GM04504 (cell line): ENCODE measurements at places on chromosomes 12 and 14.

- peak; percentile 90 for DNase-seq
Observed at GRCh38 chr14:75277008-75277814, 1.4 kb upstream of the FOS start.

- no peak for DNase-seq
Observed at GRCh38 chr12:113131556-113131955, 4.0 kb downstream of the RASAL1 start.

DNA sequence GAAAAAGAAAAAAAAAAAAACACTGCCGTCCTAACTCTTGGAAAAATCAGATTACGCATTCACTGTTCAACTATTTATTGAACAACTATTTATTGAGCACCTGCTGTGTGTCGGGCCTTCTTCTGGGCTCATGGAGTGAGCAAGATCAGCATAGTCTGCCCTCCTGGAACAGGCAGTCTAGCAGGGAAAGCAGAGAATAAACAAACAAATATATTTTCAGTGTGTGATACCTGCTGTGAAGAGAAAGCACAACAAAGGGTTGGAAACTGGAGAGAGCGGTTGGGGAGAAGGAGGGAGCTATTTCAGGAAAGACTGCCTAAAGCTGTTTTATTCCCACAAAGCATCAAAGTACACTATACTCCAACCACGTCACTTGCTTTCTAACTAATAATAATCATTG lies 10.8 kb downstream of the PROX2 start:
- no peak for DNase-seq

DNA sequence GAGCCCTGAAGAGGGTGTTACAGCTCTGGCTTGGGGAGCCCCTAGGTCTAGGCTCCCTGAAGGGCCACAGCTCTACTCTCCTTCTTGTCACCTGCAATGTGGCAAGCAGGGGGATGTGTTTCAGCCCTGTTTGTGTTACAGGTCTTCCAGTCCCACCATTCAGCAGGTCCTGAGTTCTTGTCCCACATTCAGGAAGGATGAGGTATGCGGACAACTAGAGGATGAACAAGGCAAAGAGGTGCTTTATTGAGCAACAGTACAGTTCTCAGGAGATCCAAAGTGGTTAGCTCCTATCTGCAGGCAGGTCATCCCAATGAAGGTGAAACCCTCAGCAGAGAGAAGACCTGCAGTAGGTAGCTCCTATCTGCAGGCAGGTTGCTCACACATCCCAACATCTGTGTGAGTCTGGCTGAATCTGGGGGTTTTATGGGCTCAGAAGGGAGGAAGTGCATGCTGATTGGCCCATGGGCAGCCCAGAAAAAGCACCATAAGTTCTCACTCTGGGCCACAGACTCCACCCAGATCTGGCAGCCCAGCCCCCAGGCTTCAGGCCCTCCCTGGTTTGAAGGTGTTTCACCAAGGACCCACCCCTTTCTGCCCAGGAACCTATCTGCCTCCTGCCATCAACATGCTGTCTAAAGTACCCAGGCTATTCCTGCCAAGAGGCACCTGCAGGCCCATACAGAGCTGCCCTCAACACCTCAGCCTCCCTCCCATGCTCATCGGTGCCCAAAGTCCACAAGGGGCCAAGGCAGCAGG lies 98.9 kb downstream of the NUAK1 start:
- DNase-seq: no peak

GRCh38 chr12:25866586-25867378 lies 91.7 kb upstream of the RASSF8 start:
- DNase-seq: peak; percentile 26

- peak; percentile 69 for DNase-seq
Observed at GRCh38 chr12:67853204-67853603, 136.0 kb upstream of the IFNG-AS1 start.

GRCh38 chr12:3718100-3718499 lies 34.8 kb downstream of the CRACR2A start:
- no peak for DNase-seq

DNA sequence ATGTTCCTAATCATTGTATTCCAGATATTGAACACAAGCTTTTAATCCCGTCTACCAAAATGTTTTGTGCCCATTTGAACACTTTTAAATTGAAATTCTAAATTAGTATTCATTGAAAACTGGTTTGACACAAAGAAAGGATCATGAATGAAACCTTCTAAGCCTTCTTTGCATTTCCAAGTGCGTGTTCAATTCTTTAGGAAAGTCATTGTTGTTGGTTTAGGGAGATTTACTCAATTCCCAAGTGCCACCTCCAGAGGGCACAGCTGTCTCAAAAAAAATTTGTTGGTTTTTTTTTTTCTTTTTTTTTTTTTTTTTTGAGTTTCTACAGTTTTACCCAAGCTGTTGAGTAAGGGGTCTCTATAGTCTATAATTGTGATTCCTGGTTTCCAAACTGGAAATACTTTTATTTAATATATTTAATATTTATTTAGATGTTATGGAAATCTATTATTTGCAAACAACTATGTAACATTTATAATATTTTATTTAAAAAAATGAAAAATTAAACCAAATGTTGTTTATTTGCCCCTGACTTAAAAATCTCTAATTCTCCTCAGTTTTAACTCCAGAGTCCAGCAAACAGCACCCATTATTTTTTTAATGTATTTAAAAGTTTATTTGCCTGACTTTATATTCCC lies 79.9 kb downstream of the NEDD1 start:
- peak; percentile 10 for DNase-seq

- peak; percentile 33 for DNase-seq
Observed at GRCh38 chr12:3803865-3804472, 51.1 kb upstream of the CRACR2A start.

- no peak for DNase-seq
Observed at GRCh38 chr14:56661478-56661877, 81.9 kb downstream of the TMEM260 start.

- no peak for DNase-seq
Observed at GRCh38 chr14:34439090-34439489, 22.9 kb downstream of the SPTSSA start.

DNA sequence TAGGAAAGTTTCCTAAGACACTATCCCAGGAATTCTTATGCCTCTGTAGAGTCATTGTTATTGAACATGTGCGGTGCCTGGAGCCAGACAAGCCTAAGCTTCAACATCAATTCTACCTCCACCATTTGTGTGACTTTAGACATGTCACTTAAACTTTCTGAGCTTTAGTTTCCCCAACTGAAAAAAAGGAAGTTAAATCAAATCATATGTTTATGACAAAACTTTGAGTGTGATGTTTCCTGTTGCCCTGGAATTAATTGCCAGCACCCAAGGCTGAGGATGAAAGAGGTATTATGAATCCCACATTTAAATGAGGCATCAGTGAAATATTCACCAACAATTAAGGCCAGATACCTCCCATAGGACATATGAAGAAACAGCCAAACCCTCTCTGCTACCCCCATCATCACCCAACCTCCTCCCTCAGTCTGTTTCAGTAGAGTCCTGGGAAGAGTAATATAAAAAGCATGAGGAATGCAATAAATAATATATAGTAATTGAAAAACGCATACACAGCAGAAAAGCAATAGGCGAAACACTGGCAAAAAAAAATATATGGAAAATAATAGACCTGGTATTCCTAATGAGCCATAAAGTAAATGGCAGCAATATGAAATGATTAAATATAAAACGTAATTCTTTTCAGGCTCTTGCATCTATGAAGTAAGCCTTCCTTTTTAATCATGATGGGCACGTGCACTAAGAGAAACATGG lies 182.0 kb upstream of the DCN start:
- no peak for DNase-seq

GRCh38 chr14:99321955-99322730 lies 50.1 kb upstream of the BCL11B start:
- no peak for DNase-seq

- no peak for DNase-seq
Observed at GRCh38 chr14:104376202-104377140, 203.1 kb upstream of the C14orf180 start.

- DNase-seq: no peak
Observed at GRCh38 chr14:75275598-75275997, 3.0 kb upstream of the FOS start.
